ENCODE measurements at places on chromosomes 6 and 20. TPM values are rescaled to one million over a fixed set of nuclear protein-coding genes. Genes with fewer than 3 reads are reported as not detected.

Gene BMP2
- total RNA-seq, result 2.5 TPM

Gene CD109
- 1.9 TPM for total RNA-seq

Gene ZC3H12D
- total RNA-seq, result 0.31 TPM

Gene TFAP2D
- total RNA-seq, result not detected

Gene MACROD2
- 126 TPM for total RNA-seq

Gene TBX18
- total RNA-seq, result 2.2 TPM

Gene SMIM8
- total RNA-seq, result 54.1 TPM

Gene SLC17A9
- 0.31 TPM for total RNA-seq

Gene ADGB
- 0.31 TPM for total RNA-seq

Gene GPSM3
- total RNA-seq, result 0.63 TPM

Gene ZKSCAN8
- 41.9 TPM for total RNA-seq

Gene TBC1D20
- 22.2 TPM for total RNA-seq

Gene ARG1
- not detected for total RNA-seq

Gene TRIM40
- not detected for total RNA-seq

Gene TENT5A
- 2.2 TPM for total RNA-seq

Gene MRS2
- total RNA-seq, result 20.3 TPM

Gene ULBP3
- total RNA-seq, result 6.3 TPM

Gene RNF144B
- 1.9 TPM for total RNA-seq

Gene MYBL2
- total RNA-seq, result 2.2 TPM

Gene PNPLA1
- not detected for total RNA-seq

Gene UQCC2
- total RNA-seq, result 24.1 TPM

Gene ZNF343
- 23.5 TPM for total RNA-seq

Gene UST
- 29.4 TPM for total RNA-seq

Gene C20orf144
- 0.31 TPM for total RNA-seq

Gene PSORS1C1
- total RNA-seq, result not detected

Gene SIRPB2
- 1.3 TPM for total RNA-seq

Gene TRAPPC3L
- not detected for total RNA-seq

Gene MATN4
- not detected for total RNA-seq

Gene SLC25A27
- 57.6 TPM for total RNA-seq

Gene SYNDIG1
- total RNA-seq, result 67.0 TPM

Gene RSPO4
- not detected for total RNA-seq

Gene CD40
- 0.31 TPM for total RNA-seq

Gene C6orf163
- total RNA-seq, result 23.5 TPM

Gene MEP1A
- not detected for total RNA-seq

Gene LY6G6C
- total RNA-seq, result not detected

Gene TREML1
- total RNA-seq, result not detected

Gene ETV7
- not detected for total RNA-seq

Gene ANKRD6
- total RNA-seq, result 66.7 TPM

Gene SPTLC3
- total RNA-seq, result 0.63 TPM

Gene PMEPA1
- 7.5 TPM for total RNA-seq

Gene DSP
- 2.5 TPM for total RNA-seq

Gene HLA-A
- total RNA-seq, result 48.5 TPM

Gene ASIP
- not detected for total RNA-seq

Gene SLC22A1
- 0.31 TPM for total RNA-seq

Gene ZNF165
- 0.94 TPM for total RNA-seq

Gene BTN1A1
- not detected for total RNA-seq

Gene WASF1
- 144 TPM for total RNA-seq

Gene SEL1L2
- 2.2 TPM for total RNA-seq

Gene SERPINB6
- total RNA-seq, result 16.9 TPM

Measured in parietal lobe (tissue), 2 donors.